ENCODE measurements at places on chromosomes 13 and 19. TPM values are rescaled to one million over a fixed set of nuclear protein-coding genes. Genes with fewer than 3 reads are reported as not detected.

DNA sequence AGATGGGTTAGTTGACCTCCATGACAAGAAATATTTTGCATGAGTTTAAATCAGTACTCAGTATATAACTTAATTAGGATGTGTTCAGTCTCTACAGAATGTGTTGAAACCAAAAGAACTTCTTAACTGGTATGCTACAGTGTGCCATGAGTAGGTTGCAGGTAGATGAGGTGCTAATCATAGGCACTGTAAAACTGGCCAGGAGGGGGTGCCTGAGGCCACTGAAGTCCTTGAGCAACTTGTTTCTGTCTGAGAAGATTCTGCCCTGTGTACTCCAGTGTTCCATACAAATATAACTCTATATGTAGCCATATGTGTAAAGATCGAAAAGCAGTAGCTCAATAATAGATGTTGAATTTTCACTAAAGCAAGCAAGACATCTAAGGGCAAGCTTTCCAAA is 549.2 kb upstream of the KLF12 start:
- H3K27ac ChIP-seq = no peak overlapping the region
- no peak overlapping the region for H3K4me3 ChIP-seq
- no peak for DNase-seq

DNA sequence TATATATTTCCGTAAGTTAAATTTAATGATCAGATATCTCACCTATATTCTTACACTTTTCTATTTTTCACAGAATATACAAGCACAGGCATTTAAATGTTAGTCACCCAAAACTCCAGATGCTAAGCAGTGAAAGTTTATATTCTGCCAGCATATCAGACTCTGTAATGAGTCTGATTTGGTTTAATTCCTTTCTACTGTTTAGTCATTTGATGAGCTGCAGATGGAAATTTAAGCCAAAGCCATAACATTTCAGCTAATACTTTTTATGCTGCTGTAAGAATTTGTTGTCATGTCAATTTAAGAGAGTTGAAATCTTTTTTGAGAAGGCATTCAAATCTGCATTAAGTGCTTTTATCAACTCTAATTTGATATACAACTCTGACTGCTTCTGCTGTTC is 8.0 kb downstream of the FRY start:
- H3K36me3 ChIP-seq = peaks cover 3% of the 10 kb centered on the region
- no peaks in the 10 kb centered on the region for H3K27me3 ChIP-seq
- peaks cover 21% of the 10 kb centered on the region for H3K4me1 ChIP-seq

DNA sequence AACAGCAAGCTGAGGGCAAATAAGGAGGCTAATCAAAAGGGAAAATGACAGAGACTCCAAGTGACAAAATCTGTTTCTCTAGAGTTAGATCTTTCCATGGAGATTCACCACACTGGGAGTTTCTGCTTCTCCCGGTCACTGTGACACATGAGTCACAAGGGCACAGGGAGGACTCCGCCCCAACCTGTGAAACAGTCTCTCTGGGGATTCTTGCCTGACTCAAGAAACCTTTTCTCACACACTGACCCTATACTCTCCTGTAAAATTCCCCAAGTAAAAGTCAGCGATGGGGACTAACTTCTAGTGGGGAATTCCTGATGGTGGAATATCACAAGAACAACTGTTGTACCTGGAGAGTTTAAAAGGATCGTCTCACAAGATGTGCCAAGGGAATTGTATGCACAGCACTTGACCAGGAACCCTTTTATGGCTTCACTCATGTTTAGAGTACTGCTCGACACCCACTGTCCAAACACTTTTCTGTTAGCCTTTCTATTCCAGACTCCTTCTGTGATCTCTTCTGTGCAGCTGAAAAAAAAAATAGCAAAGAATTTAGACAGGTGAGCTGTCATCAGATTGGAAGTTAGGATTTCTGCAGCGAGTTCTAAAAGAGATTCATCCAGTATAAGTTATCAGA is 46.8 kb upstream of the URAD start:
- H3K4me3 ChIP-seq = no peak overlapping the region
- H3K36me3 ChIP-seq = no peaks in the 10 kb centered on the region
- H3K27me3 ChIP-seq = peaks cover 2% of the 10 kb centered on the region
- peaks cover 4% of the 10 kb centered on the region for H3K4me1 ChIP-seq
- no peak overlapping the region for H3K27ac ChIP-seq

GRCh38 chr13:105170438-105170837 is 1365.0 kb downstream of the EFNB2 start:
- no peaks in the 10 kb centered on the region for H3K27me3 ChIP-seq
- DNase-seq = no peak
- H3K27ac ChIP-seq = no peak overlapping the region
- H3K36me3 ChIP-seq = no peaks in the 10 kb centered on the region
- no peak overlapping the region for H3K4me3 ChIP-seq
- H3K4me1 ChIP-seq = no peaks in the 10 kb centered on the region

GRCh38 chr19:50663482-50663790 is 14.2 kb downstream of the C19orf81 start:
- no peak for DNase-seq
- no peak overlapping the region for H3K4me3 ChIP-seq
- H3K4me1 ChIP-seq = no peaks in the 10 kb centered on the region

DNA sequence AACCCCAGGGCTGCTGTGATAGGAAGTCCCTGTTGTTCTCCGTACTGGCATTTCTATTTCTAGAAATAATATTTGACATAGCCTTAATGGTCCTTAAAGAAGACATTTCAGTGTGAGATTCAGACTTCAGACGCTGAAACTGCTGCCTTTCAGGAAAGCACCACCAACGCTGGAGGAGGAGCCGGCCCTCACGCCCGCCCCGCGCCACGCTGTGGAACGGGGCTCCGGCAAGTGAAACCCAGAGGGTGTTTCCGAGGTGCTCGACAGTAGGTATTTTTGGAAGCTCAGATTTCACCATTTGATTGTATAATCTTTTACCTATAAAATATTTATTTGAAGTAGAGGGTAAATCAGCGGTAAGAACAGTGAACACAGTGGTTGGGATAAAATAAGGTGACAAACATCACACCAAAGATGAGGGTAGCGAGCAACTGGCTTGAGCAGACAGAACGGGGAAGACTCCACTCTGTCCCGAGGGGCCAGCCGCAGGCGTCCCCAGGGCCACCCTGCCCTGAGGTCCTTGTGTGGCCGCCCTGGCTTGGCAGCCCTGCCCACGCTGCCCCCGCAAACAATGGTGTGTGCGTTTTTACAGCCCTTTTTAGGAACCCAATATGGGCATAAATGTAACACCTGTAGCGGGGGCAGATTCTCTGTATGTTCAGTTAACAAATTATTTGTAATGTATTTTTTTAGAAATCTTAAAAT is 85.6 kb upstream of the MCF2L start:
- no peaks in the 10 kb centered on the region for H3K4me1 ChIP-seq
- no peak overlapping the region for H3K4me3 ChIP-seq
- no peak for DNase-seq
- no peak overlapping the region for H3K27ac ChIP-seq
- peaks cover 50% of the 10 kb centered on the region for H3K36me3 ChIP-seq

- peaks cover 5% of the 10 kb centered on the region for H3K4me1 ChIP-seq
- H3K27ac ChIP-seq = no peak overlapping the region
- no peak for DNase-seq
- H3K36me3 ChIP-seq = no peaks in the 10 kb centered on the region
Measured at GRCh38 chr19:35710784-35711723, 6.7 kb downstream of the ZBTB32 start.

GRCh38 chr19:48619692-48620585 is 633 bp downstream of the SPHK2 start:
- H3K36me3 ChIP-seq = peaks cover 19% of the 10 kb centered on the region
- no peaks in the 10 kb centered on the region for H3K27me3 ChIP-seq
- peak; percentile 53 for DNase-seq
- H3K27ac ChIP-seq = peak overlapping the region; percentile 86

DNA sequence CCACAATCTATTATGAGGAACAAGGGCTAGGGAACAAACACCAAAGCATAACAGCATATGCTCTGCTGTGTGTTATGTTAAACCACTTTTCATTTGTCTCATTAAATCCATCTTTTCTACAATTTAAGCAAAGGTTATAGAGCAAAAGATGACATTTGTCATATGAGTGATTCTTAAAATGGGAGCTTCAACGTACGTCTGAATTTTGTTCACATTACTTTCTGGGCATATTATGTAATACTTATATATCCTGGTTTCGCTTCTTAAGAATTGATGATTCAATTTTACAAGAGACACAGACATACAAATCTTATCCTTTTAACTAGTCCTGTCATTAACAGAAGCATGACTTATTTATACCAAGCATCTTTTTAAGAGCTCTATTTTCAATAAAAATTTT is 3.3 kb upstream of the TPP2 start:
- H3K36me3 ChIP-seq = no peaks in the 10 kb centered on the region
- H3K27me3 ChIP-seq = no peaks in the 10 kb centered on the region
- H3K4me1 ChIP-seq = no peaks in the 10 kb centered on the region
- no peak for DNase-seq
- no peak overlapping the region for H3K27ac ChIP-seq

DNA sequence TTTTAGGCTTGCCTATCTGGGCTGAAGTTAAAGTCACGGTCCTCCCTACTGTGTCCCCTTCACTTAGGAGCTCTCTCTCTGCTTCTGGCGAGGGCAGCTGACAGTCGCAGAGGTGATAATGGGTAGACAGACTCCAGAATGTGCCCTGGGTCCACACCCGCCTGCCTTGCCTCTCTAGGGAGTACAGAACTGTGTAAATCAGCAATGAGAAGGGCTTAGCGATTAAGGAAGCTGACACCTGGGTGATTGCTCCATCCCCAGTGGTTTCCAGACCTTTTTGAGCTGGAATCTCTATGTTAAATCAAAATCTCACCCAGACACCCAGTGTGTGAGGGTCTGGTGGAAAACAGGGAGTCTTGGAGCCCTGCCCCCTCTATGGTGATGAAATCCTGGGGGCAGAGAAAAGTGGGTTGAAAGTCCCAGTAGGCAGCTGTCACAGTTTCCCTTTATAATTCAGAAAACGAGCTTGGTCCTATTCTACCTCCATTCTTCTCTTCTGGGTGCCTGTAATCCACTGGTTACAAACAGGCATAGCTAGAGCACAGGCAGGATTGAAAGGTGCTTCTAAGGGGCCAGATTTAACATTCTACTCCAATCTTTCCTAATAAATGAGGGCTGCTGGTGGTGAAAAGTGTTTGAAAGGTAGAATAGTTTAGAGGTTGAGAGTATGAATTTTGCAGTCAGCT is 46.9 kb downstream of the OLFM4 start:
- no peaks in the 10 kb centered on the region for H3K36me3 ChIP-seq
- DNase-seq = no peak
- no peaks in the 10 kb centered on the region for H3K27me3 ChIP-seq
- H3K4me3 ChIP-seq = no peak overlapping the region
- H3K27ac ChIP-seq = no peak overlapping the region

DNA sequence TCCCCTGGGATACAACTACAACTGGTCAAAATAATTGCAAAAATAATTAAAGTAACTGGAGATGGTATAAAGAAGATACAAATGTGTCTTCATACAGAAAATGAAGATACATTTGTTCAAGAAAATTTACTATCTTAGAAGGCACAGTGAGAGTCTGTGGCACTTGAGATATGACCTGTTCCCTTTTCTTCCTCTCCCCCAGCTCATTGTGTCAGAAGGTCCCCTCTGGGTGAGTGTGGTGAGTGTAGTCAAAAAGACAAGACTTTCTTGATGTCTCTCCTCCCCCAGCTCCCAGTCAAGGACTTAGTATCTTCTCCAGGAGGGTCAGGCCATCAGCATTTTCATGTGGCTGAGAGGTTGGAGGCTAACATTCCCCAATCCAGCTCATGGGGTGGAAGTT is 51.7 kb downstream of the EDNRB start:
- no peaks in the 10 kb centered on the region for H3K27me3 ChIP-seq
- H3K36me3 ChIP-seq = no peaks in the 10 kb centered on the region
- H3K4me3 ChIP-seq = no peak overlapping the region
- no peak for DNase-seq

DNA sequence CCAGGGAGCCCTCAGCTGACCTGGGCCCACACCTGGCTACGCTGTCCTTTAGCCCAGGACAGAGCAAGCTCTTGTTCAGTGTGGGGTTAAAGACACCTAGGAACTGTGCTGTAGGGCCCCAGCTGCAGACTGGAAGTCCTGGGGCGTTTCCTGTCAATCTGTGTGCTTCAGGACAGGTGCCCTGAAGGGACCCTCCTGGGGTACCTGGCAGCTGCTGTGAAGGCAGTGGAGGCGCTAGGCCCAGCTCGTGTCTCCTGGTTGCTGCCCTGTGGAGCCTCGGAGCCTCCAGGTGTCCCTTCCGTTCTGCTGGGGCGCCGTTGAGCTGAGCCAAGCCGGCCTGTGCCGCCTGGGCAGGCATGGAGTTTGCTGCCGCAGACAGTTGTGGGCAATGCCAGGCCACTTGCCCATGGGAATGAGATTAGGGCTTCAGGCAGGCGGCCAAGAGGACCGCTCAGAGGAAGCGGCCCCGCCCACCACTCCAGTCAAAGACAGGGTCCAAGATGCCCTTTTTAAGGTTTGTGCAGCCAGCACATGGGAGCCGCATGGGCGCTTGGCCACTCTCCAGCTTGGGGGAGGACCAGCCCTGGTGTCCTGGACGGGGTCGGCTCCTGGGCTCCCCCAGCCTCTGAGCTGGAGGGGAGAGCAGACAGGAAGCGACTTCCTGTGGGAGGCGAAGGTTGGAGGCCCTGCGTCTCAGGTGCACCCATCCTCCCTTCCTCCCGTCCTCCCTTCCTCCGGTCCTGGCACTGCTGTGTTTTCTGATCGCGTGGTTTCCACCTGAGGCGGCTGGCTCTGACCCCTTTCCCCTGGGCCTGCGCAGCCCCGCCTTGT is 4.0 kb downstream of the PTBP1 start:
- H3K27me3 ChIP-seq = no peaks in the 10 kb centered on the region
- peaks cover 33% of the 10 kb centered on the region for H3K4me1 ChIP-seq
- no peak overlapping the region for H3K4me3 ChIP-seq
- DNase-seq = peak; percentile 54

DNA sequence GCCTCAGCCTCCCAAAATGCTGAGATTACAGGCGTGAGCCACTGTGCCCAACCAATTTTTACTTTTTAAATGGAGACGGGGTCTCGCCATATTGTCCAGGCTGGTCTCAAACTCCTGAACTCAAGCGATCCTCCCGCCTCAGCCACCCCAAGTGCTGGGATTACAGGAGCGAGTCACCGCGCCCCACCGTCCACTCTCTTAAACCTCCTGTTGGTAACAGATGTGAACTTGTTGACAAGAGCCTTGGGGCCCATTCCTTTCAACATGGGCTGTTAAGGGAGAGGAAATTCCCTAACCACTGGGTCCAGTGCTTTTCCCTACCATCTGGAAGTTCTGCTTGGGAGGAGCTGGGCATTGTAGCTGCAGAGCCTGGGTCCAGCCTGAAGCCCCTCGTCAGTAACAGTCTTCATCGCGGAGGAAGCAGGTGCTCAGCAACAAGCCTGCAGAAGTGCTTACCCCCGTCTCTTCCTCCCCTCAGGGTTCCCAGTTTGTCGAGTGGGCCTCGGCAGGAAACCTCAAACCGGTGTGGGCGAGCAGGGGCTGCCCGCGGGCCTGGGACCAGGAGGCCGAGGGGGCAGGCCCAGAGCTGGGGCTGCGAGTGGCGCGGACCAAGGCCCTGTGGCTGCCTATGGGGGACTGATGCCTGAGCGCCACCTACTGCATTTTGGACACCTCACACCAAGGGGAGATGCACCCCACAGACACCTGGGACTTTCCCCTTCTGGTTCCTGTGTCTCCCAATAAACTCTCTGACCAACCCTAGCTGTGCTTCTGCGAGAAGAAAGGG is 4.0 kb upstream of the FLT3LG start:
- DNase-seq = no peak
- H3K36me3 ChIP-seq = no peaks in the 10 kb centered on the region
- H3K27me3 ChIP-seq = no peaks in the 10 kb centered on the region
- no peaks in the 10 kb centered on the region for H3K4me1 ChIP-seq
- H3K27ac ChIP-seq = no peak overlapping the region

Gene NOVA2
- total RNA-seq = 11.6 TPM

Gene SERTM1
- 2.5 TPM for total RNA-seq

Gene CRB3
- total RNA-seq = 55.1 TPM

Gene ZNF790
- total RNA-seq = 10.7 TPM

Gene PSG5
- total RNA-seq = not detected

Gene LGALS7B
- total RNA-seq = 2.3 TPM

Gene HIPK4
- 0.43 TPM for total RNA-seq

All from lung (tissue), 17 donors.